Activated T-helper 1 cell treated with Interleukin-2 at 50 U/mL for 16 hours (primary cell): ENCODE measurements at places on chromosomes 1 and 21.

- no peak for DNase-seq
These were observed 150.1 kb downstream of the DISC1 start for GRCh38 chr1:231776757-231777062.

DNA sequence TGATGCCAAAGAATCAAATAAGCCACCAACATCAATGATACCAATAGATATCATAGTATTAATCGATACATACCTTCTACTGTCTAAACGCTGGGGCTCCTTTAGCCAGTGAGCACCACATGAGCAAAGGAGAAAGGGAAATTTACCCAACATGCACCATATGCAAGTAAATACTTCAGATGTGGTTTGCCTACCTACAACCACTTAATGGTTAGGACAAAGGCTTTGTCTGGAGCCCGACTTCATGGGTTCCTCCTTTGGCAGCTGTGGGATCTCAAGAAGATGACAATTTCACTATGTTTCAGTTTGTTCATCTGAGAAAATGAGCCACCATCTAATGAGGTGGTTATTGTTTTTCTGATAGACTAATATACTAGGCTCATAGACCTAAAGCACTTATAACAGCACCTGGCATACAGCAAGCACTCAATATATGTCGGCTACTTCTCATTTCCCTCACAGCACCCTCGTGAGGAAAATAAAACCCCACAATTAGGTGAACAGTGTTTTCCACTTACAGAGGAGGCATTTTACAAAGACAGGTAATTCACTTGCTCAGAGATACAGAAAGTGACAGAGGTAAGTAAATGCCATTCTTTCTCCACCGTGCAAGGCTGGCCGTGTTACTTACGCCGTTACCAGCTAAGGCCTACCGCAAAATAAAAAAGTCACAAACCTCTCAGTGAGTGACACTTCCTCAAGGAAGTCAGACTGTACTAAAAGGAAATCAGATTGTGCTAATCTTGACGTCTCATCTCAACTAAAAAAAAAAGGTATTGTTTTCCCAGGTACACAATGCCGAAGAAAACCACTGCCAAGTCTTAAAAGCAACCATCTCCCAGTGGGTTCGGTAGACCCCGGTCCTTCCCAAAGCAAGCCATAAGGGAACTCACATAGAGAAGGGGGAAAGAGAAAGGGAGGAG is 1.6 kb downstream of the TTC13 start:
- DNase-seq, result peak; percentile 6

DNA sequence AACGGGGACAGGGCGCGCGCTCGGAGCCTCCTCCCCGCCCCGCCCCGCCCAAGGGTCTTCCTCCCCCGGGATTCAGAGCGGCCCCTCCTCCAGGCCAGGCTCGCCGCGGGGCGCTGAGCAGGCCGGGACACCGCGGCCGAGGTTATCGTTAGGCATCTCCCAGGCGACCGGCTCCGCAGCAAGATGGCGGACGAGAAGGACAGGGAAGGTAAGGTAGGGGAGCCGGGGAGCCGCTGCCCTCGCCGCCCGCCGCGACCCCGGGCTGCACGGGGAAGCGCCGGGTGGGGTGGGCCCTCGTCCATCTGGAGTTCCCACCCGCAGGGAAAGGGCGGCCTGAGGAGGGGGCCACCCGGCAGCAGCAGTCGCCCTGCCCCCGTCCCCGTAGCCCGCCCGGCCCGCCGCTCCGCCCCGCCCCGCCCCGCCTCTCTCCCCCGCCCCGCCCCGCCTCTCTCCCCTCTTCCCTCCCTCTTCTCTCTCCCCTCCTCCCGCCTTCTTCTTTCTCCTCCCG is 105.9 kb upstream of the HNRNPU start:
- DNase-seq, result no peak

DNA sequence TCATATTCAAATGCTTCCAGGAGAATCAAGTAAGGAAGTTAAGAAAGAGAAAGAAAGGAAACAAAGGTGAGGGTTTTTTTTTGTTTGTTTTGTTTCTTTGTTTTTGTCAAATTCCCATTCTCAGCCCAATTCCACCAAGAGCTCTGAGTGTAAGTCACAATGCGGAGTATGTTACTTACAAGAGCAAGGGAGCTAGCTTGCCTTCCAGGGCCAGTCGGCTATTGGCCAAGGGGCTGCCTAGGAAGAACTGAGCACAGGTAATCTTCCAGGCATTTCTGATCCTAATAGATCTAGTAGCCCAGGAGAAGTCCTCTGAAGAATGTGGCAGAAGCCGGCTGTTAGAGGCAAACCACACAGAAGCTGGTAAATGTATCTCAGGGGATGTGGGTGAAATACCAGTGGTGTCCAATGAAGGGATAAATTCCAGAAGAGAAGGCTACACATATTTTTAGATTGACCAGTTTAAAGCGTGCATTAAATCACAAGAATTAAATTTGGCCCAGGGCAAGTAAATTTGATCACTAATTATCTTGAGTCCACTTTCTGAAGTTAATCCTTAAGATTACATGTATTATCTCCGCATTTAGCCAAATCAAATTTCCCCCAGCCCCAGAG is 239.6 kb upstream of the ADAMTS5 start:
- no peak for DNase-seq

DNA sequence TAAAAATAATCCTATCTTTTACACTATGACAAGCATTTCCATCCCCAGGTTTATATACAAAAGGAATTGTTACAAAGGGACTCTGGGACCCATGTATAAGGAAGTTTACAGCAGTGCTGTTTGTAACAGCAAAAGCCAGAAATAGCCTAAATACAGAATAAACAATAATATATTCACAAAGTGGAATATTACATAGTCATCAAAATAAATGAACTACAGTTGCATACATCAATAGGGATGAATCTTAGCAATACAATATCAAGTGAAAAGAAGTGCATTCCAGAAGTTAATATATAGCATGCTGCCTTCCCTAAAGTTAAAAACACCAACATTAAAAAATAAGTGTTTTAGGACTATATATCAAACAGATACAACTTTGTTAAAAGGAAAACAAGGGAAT is 77.3 kb downstream of the EDEM3 start:
- no peak for DNase-seq

DNA sequence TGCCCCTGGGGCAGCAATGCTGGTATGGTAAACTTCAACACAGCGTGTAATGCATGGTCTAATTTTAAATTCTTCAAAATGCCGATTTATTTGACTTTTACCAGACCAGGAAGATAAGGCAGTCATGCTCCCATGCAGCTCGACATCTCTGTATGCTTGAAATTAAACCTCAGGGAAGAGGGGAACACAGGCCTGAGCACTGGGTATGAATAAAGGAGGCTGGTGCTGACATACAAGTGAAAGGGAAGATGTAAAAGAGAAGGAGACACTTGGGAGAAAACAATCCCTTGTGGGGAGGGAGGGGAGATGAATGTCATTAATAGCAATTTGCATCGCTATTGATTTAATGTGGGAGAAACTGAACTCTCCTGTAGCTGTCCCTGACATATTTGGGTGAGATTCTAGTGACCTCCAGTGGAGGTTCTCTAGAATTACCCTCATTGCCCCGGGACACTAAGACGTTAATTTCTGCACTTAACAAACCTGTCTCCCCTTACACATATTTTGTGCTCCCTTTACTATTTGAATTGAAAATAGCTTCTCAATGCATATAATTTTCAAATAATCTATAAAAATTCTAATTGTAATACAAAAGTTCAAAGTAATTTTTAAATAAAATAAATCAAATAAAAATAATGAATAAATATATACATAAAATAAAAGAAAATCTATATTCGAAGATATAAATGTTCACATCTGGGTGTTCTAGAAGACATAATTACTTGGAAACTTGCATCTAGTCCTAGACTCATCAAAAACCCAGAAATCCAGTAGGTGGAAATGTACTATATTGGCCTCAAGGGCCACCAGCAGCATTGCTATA is 283.1 kb downstream of the LMX1A start:
- no peak for DNase-seq

- DNase-seq, result peak; percentile 92
These were observed at the start of gene MAGI3 for GRCh38 chr1:113389953-113390834. TSS of gene MAGI3 (plus strand) at chr1:113390515. CDS start at chr1:113391034, 519 bp downstream.

DNA sequence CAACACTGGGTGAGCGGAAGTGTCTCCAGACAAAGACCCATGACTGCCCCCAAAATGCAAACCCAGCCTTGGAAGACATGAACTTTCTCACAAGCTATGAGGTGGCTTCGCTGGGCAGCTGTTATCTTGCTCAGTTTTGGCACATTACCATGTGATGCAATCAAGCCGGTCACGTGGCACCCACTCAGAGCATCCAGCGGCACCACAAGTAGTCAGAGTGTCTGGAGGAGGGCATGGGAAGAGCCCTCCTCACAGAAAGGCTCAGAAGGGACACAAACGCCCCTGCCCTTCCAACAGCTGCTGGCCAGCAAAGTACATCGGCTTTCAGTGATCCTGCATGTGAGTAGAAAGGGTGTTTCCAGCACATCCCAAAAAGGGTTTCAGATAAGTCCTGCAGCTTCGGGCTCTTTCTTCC is 145.5 kb upstream of the IRF2BP2 start:
- no peak for DNase-seq

GRCh38 chr1:63836830-63837229 is 63.0 kb downstream of the ROR1 start:
- DNase-seq, result no peak

- DNase-seq, result no peak
These were observed 36.2 kb upstream of the LRIG2 start for GRCh38 chr1:113036639-113037321.

GRCh38 chr1:55554611-55555010 is 339.4 kb upstream of the USP24 start:
- DNase-seq, result no peak
